ENCODE measurements at places on chromosomes 1 and 21.

DNA sequence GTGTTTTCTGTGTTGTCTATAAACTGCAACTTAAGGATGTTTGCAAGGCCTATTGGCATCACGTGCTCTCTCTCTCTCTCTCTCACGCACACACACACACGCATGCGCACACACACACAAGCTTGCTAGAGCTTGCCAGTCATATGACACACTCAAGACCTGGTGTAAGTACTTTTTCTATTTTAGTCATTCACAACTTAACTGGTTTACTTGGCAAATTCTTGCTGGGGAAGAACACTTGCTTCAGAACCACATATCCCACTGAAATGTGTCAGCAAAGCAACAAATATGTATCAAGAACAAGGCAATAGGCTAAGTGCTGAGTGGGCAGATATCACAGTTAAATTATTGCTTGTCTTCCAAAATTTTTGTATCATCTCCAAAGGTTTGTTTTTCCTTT lies 107.8 kb downstream of the DISC1 start:
- no peak for DNase-seq

- no peak for DNase-seq
Measured at GRCh38 chr1:64960731-64961130, 5.6 kb downstream of the JAK1 start.

- no peak for DNase-seq
Measured at GRCh38 chr21:36926989-36927718, 39.3 kb downstream of the HLCS start.

DNA sequence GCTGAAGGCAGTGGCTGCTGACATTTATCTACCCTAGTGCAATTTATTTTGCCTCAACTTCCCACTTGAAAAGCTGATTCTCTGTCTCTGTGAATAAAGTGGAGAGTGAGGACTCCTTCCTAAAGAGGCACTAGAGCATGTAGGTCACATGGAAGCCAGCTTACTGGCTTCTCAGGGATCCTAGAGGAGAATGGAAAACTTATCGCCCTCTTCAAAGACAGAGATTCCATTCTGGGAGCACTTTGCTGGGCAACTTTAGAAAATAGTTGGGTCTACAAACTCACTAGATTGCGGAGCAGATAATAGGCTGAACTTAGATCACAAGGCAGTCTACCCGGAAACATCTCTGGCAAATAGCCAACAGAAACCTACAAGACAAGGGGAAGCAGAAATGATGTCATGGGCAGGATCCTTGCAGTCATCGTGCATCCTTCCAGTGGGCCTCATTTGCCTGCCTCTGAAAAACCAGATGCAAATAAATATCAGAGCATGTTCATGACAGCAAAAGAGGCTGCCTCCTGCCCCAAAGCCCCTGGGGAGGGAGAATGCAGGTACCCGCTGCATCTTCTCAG lies 104.8 kb upstream of the BARHL2 start:
- no peak for DNase-seq

DNA sequence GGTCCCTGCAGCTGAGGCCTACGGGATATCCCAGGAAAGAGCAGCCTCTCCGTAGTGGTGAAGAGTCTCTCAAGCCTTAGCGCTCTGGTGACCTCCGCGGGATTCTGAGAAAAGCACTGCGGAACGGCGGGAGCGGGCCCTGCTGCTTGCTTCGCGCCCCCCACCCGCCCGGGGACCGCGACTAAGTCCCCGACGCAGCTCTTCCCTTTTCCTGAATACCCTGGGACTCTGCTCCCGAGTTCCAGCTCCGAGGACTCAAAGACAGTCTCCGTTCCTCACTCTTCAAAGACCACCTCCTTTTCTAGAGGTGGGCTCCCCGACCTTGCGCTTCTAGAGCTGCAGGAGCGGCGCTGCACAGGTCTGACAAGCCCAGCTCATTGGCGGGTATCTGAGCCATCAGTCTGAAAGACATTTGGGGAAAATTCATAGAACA lies 3.6 kb upstream of the PRRX1 start:
- DNase-seq = no peak

- DNase-seq = no peak
Measured at GRCh38 chr1:2431103-2431502, 18.7 kb upstream of the PEX10 start.

DNA sequence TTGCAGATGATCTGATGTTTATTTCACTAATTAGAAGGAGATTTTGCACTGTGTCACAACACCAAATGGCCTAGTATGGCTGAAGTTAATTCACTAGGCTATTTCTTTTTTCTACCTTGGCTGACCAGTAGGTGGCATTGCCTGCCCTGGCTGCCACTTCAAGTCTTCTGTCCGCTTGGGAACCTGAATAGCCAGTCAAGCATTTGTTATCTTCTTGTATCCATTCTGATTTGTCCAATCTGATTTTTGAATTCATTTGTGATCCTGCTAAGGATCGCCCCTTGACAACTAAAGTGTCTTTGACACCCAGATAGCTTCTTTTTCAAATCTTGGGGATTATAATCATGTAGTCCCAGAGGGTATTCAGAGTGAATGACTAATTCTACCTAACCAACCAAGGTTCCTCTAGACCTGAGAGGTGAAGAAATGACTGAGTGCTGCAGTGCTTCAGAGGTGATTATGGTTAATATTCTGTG lies 99.4 kb downstream of the GIPC2 start:
- DNase-seq = no peak

- DNase-seq = no peak
Measured at GRCh38 chr1:11806307-11806936, 431 bp downstream of the CLCN6 start.
